GM23338 (cell line): ENCODE measurements at places on chromosomes 12 and 14. TPM values are rescaled to one million over a fixed set of nuclear protein-coding genes. Genes with fewer than 3 reads are reported as not detected.

- no peaks in the 10 kb centered on the region for H3K4me1 ChIP-seq
- H3K36me3 ChIP-seq, result no peaks in the 10 kb centered on the region
- DNase-seq, result no peak
- no peak overlapping the region for H3K4me3 ChIP-seq
- H3K27ac ChIP-seq, result no peak overlapping the region
Measured at GRCh38 chr14:31834616-31835015, 242.5 kb upstream of the ARHGAP5 start.

GRCh38 chr12:132393245-132393795, 63.9 kb upstream of the GALNT9 start:
- no peak overlapping the region for H3K27ac ChIP-seq
- no peaks in the 10 kb centered on the region for H3K36me3 ChIP-seq
- no peaks in the 10 kb centered on the region; the same call in 1 of the 2 replicates for H3K4me1 ChIP-seq
- DNase-seq, result no peak
- H3K4me3 ChIP-seq, result no peak overlapping the region

DNA sequence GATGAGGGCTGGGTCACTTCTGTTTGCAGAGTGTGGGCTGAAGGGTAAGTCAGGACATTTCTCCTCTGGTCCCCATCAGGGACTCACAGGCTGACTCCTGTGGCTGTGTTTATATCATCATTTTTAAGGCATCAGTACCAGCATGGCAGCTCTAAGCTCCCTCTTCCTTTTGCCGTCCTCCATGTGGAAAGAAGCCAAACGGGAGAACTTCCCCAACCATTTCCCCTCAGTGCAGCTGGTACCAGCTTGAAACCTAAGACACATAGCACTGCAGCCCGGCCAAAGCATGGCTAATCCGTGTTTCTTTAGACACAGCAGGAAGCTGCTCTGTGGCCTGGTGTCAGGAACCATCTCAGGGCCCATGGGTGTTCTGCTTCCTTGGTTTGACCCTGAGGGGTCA, 31.9 kb upstream of the ATP2A2 start:
- no peak for DNase-seq
- no peak overlapping the region for H3K4me3 ChIP-seq
- H3K36me3 ChIP-seq, result no peaks in the 10 kb centered on the region
- H3K27me3 ChIP-seq, result no peaks in the 10 kb centered on the region

DNA sequence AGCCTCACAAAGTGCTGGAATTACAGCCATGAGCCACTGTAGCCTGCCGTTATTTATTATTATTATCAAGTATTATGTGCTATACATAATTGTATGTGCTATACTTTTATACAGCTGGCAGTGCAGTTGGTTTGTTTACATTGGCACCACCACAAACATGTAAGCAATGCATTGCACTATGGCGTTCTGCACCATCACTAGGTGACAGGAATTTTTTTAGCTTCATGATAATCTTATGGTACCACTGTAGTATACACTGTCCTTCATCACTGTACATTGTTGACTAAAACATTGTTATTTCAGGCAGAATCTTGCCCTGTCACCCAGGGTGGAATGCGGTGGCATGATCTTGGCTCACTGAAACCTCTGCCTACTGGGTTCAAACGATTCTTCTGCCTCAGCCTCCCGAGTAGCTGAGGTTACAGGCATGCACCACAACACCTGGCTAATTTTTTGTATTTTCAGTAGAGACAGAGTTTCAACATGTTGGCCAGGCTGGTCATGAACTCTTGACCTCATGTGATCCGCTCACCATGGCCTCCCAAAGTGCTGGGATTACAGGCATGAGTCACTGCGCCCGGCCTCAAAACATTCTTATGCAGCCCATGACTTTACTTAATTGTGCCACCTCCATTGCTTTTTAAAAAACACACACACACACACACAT, 17.1 kb downstream of the MRPL42 start:
- no peaks in the 10 kb centered on the region for H3K4me1 ChIP-seq
- no peak overlapping the region for H3K4me3 ChIP-seq
- no peaks in the 10 kb centered on the region for H3K27me3 ChIP-seq

CFAP251 gene
- 1.6 and 2.5 TPM in 2 replicates for total RNA-seq

SLC10A1 gene
- not detected in 2 replicates for total RNA-seq

TMPRSS12 gene
- not detected in 2 replicates for total RNA-seq

MARK3 gene
- 69.7 and 75.8 TPM in 2 replicates for total RNA-seq
